Activated gamma-delta T cell treated with anti-CD3 and anti-CD28 coated beads, Interleukin-2, amount 50 U/mL, for 16 hours (primary cell): ENCODE measurements at places on chromosomes 16 and 17.

- no peak for DNase-seq
Observed at GRCh38 chr16:89600956-89601355, 12.5 kb upstream of the DPEP1 start.

DNA sequence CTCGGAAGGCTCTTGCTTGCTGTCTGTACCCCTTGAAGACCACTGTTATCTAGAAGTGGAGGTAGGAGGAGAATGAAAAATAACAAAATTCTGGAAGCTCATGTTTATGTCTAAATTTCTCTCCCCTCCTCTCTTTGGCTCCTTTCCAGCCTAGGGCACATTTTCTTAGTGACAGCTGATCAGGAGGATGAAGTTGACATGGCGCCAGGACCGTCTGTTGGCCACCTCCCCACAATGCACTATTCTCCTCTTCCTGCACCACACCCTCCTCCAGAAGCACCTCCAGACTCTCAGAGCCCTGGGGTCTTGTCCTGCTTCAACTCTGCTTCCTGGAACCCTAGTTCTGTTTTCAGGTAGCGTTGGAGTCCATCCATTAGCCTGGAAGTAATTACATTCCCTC lies 25.5 kb upstream of the SSTR2 start:
- DNase-seq: no peak

- no peak for DNase-seq
Observed at GRCh38 chr17:68820476-68820824, 134.7 kb downstream of the ABCA8 start.

DNA sequence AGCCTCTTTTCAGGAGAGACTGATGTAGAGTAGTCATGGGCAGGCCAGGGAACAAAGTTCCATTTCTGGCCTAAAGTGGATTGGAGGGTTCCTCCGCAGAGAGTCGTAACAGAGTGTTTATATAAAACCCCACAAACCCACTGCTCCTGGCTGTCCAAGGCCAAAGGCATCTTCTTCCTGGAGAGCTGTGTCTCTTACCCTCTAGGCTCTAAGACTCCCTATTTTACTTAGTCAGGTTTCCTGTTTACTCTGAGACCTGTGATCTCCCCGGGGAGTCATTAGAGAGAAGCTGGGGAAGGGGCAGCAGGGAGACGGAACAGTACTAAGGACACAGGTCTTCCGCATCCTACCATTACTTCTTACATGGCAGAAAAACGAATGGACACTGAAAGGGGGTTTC lies 69.5 kb downstream of the HIC1 start:
- DNase-seq: no peak

DNA sequence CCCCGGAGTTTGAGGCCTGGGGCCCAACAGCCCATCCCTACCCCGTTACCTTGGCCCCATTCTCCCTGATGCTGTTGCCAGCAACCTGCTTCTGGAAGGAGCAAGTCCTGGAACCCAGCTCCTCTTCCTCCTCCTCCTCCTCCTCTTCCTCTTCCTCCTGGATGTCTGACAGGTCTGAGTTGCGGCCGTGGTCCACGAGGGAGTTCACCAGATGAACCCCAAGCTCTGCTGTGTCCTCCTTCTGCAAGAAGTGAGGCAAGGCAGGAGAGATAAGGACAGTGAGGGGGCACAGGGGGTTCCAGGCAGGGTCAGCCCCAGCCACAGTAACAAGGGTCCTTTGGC lies 18.7 kb downstream of the TSPOAP1 start:
- DNase-seq: no peak

GRCh38 chr17:68324114-68324513 lies 32.8 kb downstream of the ARSG start:
- no peak for DNase-seq

GRCh38 chr17:14331225-14331981 lies 30.5 kb downstream of the HS3ST3B1 start:
- no peak for DNase-seq

GRCh38 chr16:27826893-27827289 lies 236.6 kb downstream of the GSG1L start:
- no peak for DNase-seq

DNA sequence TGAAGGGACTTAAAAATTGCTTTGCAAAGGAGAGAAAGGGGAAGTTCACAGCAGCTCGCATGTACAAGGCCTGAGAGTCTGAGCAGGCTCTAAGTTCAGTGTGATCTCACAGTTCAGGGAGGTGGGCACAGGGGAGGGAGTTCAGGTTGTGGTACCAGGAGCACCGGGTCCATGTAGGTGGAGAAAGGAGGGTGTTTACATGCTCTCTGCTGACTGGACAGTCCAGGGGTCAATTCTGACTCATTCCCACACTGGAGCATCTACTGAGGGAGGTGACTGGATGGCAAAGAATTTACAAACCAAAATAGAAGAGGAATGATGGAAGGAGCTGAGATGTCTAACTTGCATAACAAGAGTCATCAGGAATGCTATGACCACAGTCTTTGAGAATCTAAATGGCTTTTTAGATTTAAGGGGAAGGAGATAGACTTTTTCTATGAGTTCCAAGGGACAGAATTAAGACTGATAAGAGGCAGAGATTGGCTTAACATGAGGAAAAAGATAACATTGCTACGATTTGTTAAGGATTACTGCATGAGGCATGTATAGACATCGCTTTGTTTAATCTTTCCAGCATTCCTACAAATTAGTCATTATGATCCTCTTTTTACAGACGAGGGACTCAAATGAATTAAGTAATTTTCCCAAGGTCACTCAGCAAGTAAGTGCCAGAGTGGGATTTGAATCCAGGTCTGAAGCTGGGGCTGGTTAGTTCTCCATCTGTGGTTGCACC lies 29.9 kb downstream of the MIS12 start:
- DNase-seq: no peak
